ENCODE measurements at places on chromosomes 12 and 14. TPM values are rescaled to one million over a fixed set of nuclear protein-coding genes. Genes with fewer than 3 reads are reported as not detected.

TMEM63C gene
- 0.80 TPM for total RNA-seq

MYO1H gene
- total RNA-seq, result not detected

CHMP4A gene
- 85.8 TPM for total RNA-seq

CCDC38 gene
- total RNA-seq, result 0.09 TPM

BDKRB1 gene
- not detected for total RNA-seq

CCDC88C gene
- total RNA-seq, result 175 TPM

PRIMA1 gene
- not detected for total RNA-seq

PGF gene
- 0.14 TPM for total RNA-seq

TMEM179 gene
- 0.30 TPM for total RNA-seq

TPPP2 gene
- total RNA-seq, result not detected

C14orf132 gene
- total RNA-seq, result 0.41 TPM

MGP gene
- total RNA-seq, result 0.27 TPM

OAS1 gene
- 77.2 TPM for total RNA-seq

MSI1 gene
- total RNA-seq, result not detected

TMEM263 gene
- 22.9 TPM for total RNA-seq

ZDHHC22 gene
- total RNA-seq, result not detected

SLC7A8 gene
- 2.0 TPM for total RNA-seq

AMIGO2 gene
- total RNA-seq, result 5.3 TPM

EML5 gene
- 1.2 TPM for total RNA-seq

TAS2R42 gene
- total RNA-seq, result not detected

FGF23 gene
- not detected for total RNA-seq

SPATA7 gene
- total RNA-seq, result 2.9 TPM

P2RX7 gene
- total RNA-seq, result 15.8 TPM

TAS2R20 gene
- total RNA-seq, result 2.3 TPM

CAPZA3 gene
- not detected for total RNA-seq

RAB35 gene
- 87.2 TPM for total RNA-seq

CDCA3 gene
- 77.3 TPM for total RNA-seq

TAS2R8 gene
- total RNA-seq, result not detected

SMCO2 gene
- 0.45 TPM for total RNA-seq

ACSM4 gene
- not detected for total RNA-seq

PALS1 gene
- 9.4 TPM for total RNA-seq

PLEKHG3 gene
- total RNA-seq, result 26.3 TPM

PROX2 gene
- not detected for total RNA-seq

CLEC2A gene
- not detected for total RNA-seq
